ENCODE measurements at places on chromosomes 7 and 10. TPM values are rescaled to one million over a fixed set of nuclear protein-coding genes. Genes with fewer than 3 reads are reported as not detected.

The SPDYE8 gene
- not detected for total RNA-seq

The SYT15B gene
- total RNA-seq, result 0.18 TPM

The WEE2 gene
- not detected for total RNA-seq

The TEX47 gene
- not detected for total RNA-seq

The PGAM2 gene
- total RNA-seq, result not detected

The RNF32 gene
- not detected for total RNA-seq

The DPCD gene
- 21.3 TPM for total RNA-seq

The CHAT gene
- not detected for total RNA-seq

The RALA gene
- total RNA-seq, result 181 TPM

The TMEM184A gene
- total RNA-seq, result not detected

The AZGP1 gene
- not detected for total RNA-seq

The ITPRID1 gene
- not detected for total RNA-seq

The MYOZ1 gene
- total RNA-seq, result not detected

The ACTR3C gene
- 0.69 TPM for total RNA-seq

The OR2A1 gene
- not detected for total RNA-seq

Data from endothelial cell of umbilical vein (primary cell).